ENCODE measurements at places on chromosomes 7 and 10.

GRCh38 chr7:119974972-119975371, 298.0 kb upstream of the KCND2 start:
- no peak for DNase-seq

GRCh38 chr10:15201589-15202300, 33.3 kb upstream of the NMT2 start:
- no peak for DNase-seq

DNA sequence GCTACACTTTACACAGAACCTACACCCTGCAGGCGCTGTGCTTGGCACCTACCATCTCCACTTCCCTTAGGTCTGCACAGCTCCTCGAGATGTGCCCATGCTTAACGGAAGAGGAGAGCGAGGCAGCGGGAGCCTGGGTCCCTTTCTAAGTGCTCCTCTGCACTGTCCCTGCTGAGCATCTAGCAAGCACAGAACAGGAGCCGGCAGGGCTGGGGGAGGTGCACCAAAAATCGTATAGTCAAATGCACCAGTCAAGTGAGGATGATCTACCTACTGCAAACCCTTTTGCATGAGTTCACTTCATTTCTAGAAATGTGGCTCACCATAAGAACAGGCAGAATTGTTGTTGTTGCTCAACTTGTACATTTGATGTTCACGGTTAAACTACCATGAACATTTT, 267.7 kb downstream of the TNS3 start:
- DNase-seq: no peak

DNA sequence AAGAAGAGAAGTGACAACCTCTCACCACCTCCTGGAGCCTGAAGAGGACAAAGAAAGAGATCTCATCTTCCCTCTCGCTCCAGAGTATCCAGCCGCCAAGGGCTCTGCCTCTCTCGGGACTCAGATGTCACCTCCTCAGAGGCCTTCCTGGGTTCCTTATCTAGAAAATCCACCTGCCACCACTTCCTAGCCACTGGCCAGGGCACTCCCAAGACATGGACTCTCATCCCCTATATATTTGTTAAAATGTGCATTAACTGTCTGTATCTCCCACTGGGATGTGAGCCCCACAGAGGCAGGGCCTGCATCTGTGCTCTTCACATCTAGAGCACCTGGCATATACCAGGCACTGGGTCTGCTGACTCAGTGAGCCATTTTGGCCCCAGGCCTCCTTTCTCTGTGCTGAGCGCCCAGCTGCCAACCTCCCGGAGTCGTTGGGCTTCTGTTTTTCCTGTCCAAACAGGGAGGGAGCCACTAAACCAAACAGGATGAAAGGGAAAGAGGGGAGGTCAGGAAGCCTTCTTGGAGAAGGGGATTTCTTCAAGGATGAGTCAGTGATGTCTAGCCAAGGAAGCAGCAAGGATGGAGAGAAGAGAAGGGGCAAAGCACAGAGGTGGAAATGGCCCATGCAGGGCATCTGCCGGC, 58.9 kb downstream of the KCNMA1 start:
- no peak for DNase-seq

DNA sequence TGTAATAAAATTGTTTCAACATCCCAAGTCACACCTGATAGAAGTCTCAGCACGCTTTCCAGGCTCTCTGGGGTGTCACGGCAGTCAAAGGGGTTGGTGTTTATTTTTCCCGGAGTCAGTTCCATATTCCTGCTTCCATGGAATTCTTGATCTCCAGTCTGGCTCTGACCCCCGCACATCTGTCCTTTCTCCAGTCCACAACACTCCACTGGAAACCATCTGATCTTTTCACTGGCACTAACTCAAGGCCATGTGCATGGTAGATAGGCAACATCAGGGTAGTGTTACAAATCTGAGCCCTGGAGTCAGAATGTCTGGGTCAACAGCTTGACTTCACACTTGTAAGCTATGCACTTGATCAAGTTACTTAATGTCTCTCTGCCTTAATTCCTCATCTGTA, 176.2 kb downstream of the WDR11 start:
- DNase-seq: no peak

DNA sequence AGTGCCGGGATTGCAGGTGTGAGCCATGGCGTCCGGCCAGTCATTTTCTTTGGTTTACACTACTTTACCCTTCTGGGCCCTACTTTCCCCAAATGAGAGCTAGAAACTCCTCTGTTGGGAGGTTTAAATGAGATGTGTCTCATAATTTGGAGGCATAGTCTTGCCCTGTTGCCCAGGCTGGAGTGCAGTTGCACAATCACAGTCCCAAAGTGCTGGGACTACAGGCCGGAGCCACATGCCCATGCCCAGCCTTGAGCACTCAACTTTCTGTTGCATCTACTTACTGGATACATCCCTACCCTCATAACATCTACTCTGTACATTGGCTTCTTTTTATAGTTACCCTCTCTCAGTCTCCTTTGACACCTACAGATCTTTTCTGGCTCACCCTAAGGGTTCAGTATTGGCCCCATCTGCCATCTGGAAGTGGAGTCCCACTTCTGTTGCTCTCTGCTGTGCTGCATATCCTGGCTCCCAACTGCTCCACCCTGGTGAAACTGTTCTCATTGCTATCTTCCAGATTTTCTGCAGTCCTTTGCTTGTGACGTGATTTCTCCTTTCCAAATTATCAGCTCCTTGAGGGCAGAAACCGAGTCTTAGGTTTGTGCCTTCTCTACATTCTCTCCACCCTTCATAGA, 8.4 kb downstream of the EIF4H start:
- no peak for DNase-seq

DNA sequence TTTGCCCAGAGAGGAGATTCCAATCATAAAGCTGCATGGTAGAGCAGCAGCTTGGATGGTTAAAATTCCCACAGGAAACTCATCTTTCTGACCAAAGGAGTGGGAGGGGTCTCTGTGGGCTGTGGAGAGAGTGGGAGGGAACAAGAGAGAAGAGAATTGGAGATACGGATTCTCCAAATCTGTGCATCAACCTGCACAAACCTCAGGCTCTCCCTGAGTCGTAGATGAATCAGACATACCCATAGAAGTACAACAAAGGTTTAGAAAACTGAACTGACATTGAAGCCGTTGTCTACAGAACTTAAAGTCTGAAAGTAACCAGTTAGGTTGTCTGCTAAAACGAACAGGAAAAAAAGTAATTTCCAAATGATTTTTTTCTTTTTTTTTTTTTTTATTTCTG, 41.9 kb downstream of the CYCS start:
- DNase-seq: no peak

All from hematopoietic multipotent progenitor cell treated with erythropoietin and hydrocortisone succinate and interleukin-3 and kit ligand, for 8 days (in vitro differentiated cells).